CD4-positive, CD25-positive, alpha-beta regulatory T cell (primary cell): ENCODE measurements at places on chromosomes 4 and X.

- DNase-seq, result no peak
Observed at GRCh38 chr4:38452009-38452408, 212.0 kb upstream of the KLF3 start.

DNA sequence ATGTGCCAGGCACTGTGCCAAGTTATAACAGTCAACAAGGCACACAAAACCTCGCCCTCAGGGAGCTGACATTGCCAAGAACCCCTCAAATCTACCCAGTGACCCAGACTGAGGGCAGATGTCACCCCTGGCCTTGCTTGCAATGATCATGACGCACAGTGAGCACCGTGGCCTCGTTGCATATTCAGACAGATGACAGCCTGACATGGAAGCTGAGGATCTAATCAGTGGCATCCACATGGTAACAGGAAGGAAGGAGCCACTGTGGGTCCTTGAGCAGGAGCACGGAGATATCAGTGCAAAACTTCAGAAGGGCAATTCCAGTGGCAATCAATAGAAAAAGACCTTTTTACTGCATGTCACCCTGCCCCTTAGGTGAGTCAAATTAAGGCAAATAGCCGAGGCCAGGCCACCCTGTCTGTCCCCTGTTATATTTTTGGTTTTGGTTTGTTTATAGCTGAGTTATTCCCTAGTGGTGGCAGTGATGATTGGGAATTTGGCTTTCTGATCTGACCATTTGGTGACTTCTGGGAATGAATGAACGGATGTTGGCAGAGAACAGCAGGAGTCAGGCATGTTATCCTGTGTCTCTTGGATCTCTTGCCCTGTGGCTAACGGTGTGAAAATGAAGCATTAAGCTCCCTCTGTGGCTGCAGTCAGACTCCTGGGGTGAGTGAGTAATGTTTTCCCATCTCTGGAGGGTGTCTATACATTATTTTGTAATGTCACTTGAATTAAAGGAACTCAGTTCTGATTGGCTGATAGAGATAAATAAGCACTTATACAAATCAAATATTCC, 20.4 kb downstream of the WDR13 start:
- DNase-seq, result no peak

DNA sequence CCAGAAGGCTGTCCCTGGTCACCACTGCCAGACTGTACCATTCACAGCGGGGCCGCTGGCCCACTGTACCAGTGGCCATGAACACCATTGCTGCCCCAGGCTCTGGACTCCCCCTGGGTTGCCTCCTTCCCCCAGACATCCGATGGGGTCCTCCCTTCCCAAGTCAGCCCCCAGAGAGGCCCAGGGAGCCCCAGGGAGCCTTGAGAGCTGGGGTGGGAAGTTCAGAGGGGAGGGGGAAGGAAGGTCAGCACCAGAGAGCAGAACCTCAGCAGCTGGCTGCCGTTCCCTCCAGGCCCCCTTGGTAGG, 441 bp upstream of the ARHGAP4 start:
- no peak for DNase-seq

DNA sequence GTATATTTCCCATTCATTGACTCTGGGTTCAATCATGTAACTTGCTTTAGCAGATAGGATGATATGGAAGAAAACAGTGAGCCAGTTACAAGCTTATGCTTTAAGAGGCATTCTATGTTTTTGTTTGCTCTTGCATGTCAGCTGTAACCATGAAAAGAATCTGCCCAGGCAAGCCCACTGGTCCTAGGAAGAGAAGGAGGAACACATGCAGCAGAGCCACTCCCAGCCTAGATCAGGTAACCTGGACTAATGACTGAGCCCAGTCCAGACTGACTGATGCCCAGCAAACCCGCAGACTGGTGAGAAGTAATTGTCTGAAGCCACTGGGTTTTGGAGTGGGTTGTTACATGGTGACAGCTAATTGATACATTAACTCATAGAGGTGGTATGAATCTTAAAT, 167.9 kb downstream of the COL4A6 start:
- DNase-seq, result no peak
